MCF 10A (cell line): ENCODE measurements at places on chromosomes 5 and 9. TPM values are rescaled to one million over a fixed set of nuclear protein-coding genes. Genes with fewer than 3 reads are reported as not detected.

DNA sequence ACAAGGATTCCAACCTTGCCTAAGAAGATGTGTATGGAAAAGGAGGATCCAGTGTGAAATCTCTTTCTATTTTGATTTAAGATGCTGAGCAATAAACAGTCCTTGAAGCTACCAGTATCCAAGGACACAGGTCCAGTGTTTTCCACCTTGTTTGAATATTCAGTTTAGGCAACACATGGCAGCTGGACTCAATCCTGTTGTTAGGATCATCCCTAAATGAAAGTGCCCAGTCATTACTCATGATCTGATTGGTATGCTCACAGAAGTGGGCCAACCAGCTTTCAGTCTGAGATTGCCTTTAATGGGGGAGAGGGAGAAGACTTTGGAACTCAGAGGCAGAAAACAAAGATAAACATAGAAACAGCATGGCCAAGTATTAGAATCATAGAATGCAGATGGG is 355.7 kb upstream of the ADAMTSL1 start:
- no peak for DNase-seq

DNA sequence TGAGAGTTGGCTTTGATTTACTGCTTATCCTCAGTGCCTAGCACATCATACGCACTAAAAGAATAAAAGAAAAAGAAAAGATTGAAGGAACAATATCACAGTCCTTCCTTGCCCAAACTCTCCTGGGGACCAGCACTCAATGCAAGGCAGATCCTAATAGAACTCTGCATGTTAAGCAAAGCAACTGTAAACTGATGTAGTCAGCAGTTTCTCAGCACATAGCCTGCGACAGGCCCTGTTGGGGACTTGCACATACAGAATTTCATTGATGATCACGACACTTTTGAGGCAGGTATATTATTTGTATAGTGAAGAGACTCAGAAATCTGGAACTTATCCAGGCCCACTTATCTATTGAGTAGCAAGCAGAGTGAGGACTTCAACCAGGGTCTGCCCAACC is 15.4 kb downstream of the NIPAL4 start:
- DNase-seq, result no peak

DNA sequence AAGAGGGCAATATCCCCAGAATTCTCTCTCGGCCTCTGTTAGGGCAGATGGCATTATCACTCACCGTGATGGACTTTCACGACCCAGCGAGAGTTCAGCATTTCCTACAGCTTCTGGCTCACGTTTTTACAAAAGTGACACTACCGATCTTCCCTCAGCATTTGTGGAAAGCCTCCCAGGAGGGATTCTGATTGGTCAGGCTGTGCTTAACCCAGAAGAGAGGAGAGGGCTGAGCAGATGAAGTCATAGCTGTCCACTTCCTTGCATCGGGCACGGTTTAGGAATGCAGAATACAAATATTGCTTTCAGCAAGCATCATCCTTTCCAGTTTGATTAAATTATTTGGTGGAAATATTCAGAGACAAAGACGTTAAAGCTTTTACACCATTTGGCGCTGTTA is 277.4 kb upstream of the MSX2 start:
- no peak for DNase-seq

DNA sequence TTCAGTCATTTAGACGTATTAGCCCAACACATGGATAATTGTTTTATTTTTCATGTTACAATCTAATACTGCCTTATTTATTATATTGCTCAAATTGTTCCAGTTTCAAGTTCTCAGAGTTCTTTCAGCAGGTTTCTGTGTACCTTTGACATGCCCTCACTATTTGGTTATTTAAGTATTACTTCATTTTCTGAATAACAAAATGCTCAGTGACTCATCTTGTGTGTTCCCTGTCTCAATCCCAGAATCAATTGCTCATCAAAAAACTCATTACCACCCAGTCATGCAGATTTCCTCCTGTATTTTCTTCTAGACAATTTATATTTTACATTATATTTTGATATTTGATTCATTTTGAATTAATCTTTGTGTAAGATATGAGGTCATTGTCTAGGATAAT is 562.6 kb downstream of the ANXA1 start:
- peak; percentile 52 for DNase-seq

Gene CARD9
- 0.33 and 0.69 TPM in 2 replicates for total RNA-seq

Gene DNM1
- 0.98 and 2.0 TPM in 2 replicates for total RNA-seq
